ENCODE measurements at places on chromosomes 3 and 15.
A peak's percentile ranks its signal among the peaks of the same experiment; 100 is the strongest.

DNA sequence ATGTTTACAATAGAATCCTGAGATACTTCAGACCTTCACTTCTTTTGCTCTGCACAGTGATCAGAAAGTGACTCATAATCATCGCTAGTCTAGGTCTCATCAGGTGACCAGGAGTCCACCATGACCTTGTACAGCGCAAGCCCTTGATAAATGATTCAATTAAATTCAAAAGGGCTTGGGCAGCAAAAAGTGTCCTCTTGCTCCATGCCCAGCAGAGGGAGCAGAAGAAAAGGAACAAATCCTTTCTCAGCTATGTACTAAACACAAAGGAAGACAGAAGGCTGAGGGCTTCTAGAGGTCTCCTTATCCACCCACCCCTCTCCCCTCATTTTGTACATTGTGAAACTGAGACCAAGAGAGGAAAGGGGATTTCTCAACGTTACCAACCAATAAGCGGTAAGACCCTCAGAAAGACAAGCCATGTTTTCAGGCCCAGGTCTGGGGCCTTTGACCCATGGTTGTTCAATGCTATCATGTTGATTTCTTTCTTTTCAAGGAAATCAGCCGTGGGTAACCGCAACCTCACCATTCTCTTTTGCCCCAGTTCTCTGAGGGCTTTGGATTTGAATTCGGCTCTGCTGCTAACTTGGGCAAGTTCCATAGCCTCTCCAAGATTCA is 74.8 kb downstream of the AQP9 start:
- DNase-seq = no peak

DNA sequence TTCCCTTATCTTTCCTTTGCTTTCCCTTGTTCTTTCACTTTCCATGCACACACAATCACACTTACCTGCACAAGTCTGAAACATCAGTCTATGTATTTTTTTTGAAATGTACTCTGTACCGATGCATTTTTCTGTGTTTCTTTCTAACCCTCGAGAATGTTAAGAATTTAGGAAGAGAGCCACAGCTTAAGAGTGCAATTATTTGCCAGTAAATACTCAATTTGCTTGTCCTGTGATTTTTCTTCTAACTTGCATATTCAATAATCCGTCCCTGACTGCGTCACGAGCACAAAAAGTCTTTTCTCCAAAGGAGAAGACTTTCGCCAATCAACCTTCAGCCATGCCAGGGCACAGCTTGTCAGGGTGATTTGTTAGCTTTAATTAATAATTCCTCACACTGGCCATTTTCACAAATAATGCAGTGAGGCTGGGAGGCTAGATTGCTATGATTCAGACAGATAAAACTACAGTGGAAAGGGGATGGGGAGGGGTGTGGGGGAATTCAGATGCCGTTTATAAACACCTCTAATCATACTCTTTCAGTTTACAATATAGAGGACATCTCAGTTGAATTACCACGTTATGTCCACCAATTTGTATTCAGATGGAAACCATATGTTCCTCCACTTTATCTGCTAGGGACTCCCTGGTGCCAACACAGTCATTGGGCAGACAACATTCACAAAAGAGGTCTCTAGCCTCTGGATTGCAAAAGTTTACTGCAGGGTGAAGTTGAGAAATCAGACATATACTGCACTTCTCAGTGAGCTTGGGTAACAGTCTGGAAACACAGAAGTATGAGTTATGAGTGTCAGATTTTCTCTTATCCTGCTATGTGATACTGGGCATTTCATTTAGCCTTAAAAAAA is 388.0 kb downstream of the ZBTB20 start:
- DNase-seq = no peak

DNA sequence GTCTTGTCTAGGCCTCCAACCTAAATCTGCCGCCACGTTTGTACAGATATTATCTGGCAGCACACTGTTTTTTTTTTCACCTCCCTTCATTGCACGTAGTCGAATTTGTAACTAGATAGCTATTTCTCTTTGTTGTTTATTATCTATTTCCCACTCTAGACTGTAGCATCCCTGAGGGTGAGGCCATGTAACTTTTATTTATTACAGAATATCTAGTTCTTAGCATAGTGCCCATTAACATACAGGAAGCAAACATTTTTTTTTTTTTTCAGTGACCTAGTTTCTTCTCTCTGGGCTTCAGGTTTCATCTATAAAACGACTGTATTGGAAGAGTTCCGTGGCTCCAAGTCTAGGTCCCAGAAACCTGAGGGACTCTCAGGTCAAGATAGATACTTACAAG is 354.3 kb downstream of the FGF12 start:
- no peak for DNase-seq

- DNase-seq = no peak
Measured at GRCh38 chr3:73563896-73564582, 60.7 kb downstream of the PDZRN3 start.

DNA sequence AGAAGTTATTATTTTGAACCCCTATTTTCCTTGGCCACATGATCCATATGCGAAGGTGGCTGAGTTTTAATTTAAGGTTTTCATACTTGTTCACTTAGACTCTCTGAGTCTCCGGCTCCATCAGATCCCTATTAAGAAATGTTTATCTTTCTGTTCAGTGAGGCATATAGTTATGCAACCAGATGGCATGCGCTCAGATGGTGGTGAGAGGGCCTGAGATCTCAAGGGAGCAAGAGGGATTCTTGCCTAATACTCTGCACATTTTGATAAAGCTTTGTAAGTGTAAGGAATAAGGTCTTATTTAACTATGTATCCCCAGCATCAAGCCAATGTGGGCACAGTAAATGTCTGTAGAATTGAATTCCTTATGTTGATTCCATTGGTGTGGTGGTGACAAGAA is 78.9 kb upstream of the DPH6 start:
- no peak for DNase-seq

DNA sequence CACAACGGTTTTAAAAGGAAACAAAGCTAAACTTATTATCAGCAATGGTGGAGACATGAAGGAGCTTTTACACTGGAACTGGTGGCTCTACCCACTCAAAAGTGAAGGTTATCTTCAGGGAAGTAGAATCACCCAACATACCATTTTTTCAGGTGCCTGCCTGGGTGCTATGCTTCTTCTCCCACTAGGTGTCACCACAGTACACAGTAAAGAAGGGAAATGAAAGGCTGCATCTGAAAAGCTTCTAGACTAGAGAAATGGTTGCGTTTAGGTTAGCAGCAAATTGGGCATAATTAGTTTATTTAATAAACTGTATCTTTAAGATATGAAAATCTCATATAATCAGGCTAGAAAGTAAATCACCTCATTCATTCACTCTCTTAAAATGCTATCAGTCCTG is 47.0 kb upstream of the SELENOK start:
- peak; percentile 11 for DNase-seq

DNA sequence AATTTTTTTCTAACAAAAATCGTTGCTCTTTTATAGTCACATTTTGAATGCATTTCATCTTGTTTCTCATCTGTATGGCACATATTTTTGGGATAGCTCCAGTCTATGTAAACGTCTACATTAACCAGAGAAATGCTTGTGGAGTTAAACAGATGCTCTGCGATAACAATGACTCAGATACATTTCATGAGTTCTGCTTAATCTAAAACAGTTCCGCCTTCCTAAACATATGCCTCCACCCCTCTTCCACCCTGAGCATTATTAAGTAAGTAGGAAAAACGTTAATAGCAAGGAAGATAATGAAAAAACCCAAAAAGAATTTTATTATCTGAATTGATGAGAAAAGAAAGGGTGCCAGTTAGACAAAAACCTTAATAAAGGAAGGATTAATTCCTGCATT is 396.1 kb downstream of the TUSC7 start:
- DNase-seq = no peak

- no peak for DNase-seq
Measured at GRCh38 chr15:85318048-85318731, 62.2 kb upstream of the AKAP13 start.

DNA sequence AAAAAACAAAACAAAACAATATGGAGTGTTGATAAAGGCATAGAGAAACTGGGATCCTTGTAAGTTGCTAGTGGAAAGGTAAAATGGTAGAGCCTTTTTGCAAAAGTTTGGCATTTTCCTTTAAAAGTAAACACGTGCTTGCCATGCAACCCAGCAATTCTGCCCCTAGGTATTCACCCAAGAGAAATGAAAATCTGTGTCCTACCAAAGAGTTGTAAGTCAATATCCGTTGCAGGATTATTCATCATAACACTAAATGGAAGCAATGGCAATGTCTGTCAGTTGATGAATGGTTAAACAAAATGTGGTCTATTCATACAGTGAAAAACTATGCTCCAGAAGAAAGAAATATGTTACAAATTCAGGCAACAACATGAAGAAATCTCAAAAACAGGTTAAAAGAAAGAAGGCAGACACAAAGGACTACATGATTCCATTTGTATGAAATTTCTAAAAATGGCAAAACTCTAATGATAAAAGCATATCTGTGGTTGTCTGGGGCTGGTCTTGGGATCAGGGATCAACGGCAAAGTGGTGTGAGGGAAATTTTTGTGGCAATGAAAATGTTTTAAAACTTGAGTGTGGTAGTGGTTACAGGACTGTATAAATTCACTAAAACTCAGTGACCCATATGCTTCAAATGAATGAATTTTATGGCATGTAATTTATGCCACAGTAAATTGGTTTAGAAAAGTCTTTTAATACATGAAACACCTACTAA is 229.6 kb downstream of the OPA1 start:
- no peak for DNase-seq

- DNase-seq = no peak
Measured at GRCh38 chr3:169041677-169042171, 621.8 kb downstream of the MECOM start.

GRCh38 chr3:161035711-161036110 is 69.4 kb downstream of the B3GALNT1 start:
- DNase-seq = no peak

DNA sequence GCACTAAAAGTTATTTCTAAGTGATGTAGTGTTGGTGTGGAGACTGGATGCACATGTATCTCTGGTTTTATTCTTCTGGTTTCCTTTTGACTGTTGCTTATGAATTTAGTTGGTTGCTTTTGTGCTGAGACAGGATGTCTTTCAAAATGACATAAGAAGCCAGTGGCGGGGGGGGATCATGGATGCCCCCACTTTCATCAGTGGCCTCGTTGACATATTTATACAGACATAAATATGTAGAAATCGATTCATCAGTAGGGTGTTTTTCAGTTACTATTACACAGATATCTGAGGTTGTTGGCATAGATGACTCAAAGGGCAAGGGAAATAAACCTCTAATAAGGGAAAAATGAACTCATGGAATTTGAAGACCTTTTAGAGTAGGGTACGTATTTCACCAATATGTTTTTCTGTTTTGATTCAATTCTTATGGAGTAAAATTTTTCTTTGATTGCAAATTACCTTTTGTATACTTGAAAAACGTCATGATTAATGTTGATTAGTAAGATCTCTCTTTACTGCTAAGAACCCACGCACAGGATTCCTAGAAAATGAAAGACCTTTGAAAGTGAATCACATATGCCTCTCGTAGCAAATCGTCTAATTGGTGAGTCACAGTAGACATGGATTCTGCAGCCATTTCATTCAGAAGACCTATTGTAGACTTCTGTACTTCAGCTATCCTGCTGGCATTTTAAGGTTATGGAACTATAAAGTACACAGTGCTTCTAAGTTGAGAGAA is 97.4 kb upstream of the RBMS3 start:
- DNase-seq = no peak

- no peak for DNase-seq
Measured at GRCh38 chr15:49815950-49816349, 195.1 kb downstream of the DTWD1 start.

DNA sequence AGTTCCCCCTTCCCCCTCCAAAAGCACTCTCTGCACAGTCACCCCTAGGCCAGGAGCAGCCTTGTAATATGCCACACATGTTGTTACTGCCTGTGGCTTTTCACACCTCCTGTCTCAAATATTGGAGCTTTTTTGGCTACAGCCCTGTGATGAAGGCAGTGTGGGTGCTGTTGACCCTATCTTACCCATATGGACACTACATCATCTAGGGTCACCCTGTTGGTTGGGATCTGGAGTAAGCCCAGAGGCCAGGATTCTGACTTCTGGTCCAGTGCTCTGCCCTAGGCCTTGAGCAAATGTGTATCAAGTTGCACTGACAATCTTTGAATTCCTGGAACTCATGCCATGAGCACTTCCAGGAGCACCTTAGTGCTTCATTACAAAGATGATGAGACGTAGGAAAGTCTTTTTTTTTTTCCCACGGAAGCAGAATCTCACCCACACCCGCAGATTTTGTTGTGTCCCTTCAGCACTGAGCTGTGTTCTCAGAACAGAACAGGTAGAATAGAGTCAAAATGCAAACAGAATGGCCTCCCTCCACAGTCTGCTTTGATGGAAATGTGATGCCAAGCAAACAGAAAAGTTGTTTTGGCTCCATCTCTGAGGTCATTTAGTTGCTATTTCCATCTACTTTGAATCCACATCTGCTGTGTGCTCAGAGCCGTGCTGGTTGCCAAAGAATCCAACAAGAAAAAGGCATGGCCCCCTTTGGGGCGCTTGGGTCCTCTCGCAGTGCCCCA is 49.6 kb downstream of the SMAD3 start:
- DNase-seq = no peak

- DNase-seq = no peak
Measured at GRCh38 chr15:100335335-100335999, 6.3 kb downstream of the ADAMTS17 start.

GRCh38 chr15:78157203-78157602 is 8.0 kb downstream of the IDH3A start:
- no peak for DNase-seq

- DNase-seq = no peak
Measured at GRCh38 chr15:45106002-45106790, 7.8 kb downstream of the DUOX2 start.

GRCh38 chr3:143171141-143171980 is 51.8 kb downstream of the CHST2 start:
- no peak for DNase-seq

GRCh38 chr15:81531109-81531592 is 157.1 kb upstream of the TMC3 start:
- DNase-seq = no peak

- no peak for DNase-seq
Measured at GRCh38 chr3:171445620-171446204, 14.5 kb downstream of the TNIK start.

DNA sequence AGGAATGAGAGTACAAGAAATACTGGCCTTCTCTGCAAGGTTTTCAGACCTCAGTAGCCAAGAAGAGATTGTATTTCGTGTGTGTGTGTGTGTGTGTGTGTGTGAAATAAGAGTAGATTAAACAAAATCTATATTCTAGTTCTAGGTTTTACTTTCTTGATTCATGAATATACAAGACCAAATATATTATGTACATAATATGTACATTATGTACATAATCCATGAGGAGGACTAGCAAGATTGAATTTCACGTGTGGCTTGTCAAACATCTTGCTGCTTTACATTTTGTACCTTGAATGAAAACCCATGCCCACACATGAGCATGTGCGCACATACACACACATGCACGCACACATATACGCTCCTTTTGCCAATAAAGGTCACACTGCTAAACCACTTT is 18.2 kb upstream of the STT3B start:
- DNase-seq = no peak
